Fibroblast of skin of scalp (primary cell): ENCODE measurements at places on chromosomes 4 and X.

GRCh38 chr4:100605144-100605543 lies 87.3 kb upstream of the EMCN start:
- no peak for DNase-seq

DNA sequence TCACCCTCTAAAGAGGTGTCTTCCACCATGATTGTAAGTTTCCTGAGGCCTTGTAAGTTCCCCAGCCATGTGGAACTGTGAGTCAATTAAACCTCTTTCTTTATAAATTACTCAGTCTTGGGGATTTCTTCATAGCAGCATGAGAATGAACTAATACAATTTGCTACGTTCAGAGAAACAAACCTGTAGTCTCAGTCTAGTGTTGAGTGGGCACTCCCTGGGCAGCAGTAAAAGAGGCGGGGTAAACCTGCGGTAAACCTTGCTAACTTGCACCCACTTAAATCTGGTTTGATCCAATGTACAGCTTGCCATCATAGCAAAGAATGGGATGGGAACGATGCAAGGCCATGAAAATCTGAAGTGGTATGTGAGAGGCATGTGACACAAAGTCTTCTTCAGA lies 22.4 kb downstream of the GRXCR1 start:
- DNase-seq: peak; percentile 1

DNA sequence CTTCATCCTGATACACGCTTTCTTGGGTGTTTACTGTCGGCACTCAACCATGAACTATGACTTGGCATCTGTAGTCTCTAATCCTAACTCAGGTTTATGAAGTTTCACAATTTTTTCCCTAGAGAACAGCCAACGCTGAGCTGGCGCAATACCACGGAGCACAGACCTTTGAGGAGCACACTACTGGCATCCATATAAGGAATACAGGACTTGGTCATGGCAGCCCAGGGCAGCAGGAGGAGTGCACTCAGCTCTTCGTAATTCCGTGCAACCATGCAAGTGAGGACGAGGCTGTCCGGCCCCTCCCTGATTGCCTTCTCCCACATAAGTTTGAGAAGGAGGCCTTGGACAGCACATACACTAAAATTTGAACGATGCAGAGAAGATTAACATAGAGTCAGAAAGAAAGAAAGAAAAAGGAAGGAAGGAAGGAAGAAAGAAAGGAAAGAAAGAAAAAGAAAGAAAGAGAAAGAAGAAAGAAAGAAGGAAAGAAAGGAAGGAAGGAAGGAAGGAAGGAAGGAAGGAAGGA lies 41.0 kb upstream of the PDLIM5 start:
- DNase-seq: peak; percentile 44

DNA sequence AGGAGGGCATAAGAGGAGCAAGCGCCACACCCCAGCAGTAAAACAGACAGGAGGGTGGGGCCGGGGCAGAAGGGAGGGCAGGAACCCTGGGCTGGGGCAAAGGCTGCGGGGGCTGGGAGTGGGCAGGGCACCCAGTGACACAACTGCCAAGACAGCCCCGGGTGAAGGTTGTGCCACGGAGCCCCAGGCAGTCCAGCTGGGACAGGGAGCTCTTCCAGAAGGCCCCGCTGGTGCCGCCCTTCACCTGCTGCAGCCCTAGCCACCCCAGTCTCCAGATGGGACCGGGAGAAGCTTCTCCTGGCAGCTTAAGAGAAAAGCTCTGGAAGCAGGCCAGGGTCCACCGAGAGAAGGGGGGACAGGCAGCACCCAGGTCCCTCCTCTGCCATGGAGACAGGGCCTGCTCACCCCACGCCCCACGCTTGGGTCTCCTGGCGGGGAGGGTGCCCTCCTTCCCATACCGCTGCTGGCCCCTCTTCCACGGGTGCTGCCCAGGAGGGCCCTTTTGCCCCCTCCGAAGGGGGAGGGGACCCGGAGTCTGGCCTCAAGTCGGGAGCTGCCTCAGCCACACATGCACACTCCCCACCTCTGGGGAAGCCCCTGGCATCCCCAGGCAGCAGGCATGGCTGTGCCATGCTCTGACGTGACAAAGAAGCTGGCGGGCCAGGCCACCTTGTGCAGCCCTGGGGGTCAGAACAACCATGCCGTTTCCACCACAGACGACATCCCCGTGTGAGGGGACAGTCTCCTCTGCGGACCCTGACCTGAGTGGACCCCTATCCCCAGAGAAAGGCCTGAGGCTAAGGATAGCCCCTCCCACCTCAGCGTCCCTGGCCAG lies 1.5 kb downstream of the DGKQ start:
- no peak for DNase-seq

DNA sequence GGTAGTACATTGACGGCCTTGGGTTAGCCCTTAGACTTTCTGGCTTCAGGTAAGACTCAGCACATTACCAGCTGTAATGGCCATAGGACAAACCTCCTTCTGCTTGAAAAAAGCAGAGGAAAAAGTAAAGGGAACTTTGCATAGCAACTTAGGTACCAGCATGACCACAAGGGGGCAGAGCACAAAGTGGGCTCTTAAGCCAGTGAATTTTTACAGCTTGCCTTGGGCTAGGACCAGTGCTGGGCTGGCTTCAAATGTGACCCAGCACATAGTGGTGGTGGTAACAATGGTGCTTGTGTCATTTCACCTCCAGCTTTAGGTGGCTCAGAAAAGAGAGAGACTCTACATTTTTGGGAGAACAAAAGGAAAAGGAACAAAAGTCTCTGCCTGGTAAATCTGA lies 66.1 kb downstream of the KLHL4 start:
- no peak for DNase-seq

DNA sequence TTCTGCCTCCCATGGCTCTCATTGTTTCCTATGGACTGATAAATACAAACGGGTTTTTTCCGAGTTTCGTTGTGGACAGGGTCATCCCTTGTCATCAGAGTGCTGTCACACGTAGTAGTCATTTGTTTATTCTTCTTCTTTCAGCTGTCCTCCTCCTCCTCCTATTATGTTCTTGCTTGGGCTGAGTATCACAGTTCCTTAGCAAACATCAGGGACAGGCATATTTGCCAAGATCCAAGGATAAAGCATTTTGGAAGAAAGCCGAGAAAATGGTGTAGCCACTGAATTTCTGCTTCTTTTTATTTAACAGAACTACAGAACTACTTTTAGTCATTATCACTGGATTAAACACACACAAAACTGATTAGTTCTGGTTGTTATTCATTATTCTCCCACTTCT lies 167.9 kb downstream of the MAML3 start:
- DNase-seq: no peak

DNA sequence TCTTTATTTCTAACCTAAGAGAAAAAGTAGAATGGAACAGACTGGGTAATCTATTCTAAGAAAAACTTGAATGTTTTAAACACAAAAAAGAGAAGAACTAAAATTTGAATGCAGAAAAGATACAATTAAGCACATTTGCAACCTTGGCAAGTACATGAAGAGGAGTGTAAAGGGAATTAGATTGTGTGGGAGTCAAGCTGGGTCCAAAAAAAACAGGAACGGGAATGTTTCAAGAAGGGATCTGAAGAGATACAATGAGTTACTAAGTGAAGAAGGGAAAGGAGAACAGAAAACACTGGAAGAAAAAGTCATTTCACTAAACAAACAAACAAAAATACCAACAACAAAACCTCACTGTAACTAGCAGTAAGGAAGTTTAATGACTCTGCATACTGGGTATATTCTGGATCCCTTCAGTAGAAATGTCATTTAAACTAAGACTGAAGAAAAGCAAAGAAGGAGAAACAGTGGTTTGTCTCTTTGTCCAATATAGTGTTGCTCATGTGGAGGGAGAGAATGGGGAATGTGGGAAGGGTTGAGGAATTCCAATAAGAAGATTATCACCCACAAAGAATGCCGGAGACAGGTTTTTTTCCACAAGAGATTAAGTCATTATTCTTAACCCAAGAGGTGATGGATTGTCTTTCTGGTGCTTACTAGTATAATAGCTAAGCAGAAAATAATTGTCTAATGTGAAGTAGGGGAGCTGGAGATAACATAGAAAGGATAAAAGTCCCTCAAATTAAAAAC lies 50.4 kb upstream of the PTPN13 start:
- peak; percentile 54 for DNase-seq

- no peak for DNase-seq
Observed at GRCh38 chr4:5199912-5200311, 148.6 kb downstream of the STK32B start.

DNA sequence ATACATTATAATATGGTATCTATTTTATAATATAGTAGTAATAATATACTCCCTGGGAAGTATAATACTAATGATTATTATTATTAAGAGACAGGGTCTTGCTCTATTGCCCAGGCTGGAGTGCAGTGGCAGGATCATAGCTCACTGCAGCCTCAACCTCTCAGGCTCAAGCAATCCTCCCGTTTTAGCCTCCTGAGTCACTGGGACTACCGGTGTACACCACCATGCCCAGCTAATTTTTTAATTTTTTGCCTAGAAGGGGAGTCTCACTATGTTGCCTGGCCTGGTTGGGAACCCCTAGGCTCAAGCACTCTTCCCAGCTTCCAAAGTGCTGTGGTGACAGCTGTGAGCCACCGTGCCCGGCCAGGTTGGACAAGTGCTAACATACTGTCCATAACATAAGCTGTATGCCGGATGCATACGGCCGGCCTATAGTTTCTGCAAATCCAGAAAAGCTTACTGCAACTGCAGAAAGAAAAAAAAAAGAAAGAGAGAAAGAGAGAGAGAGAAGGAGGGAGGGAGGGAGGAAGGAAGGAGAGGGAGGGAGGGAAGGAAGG lies 94.2 kb upstream of the PPP2R3B start:
- DNase-seq: no peak

DNA sequence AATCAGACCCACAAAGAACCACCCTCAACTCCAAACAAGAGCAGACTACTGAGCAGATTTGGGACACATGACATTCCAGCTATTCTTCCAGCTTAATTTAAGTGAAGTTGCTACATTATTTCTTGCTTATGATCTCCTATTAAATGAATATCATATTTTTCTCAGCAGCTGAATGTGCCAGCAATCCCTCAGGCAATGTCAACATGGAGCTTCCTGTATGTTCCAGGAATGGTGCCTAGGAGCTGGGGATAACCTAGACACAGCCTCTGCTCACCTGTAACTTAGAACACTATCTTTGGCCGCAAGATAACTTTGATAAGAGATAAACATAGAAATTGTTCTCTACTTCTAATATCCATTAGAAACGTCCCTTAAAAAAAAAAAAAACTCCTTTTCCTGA lies 274.4 kb upstream of the RASGEF1B start:
- DNase-seq: no peak

DNA sequence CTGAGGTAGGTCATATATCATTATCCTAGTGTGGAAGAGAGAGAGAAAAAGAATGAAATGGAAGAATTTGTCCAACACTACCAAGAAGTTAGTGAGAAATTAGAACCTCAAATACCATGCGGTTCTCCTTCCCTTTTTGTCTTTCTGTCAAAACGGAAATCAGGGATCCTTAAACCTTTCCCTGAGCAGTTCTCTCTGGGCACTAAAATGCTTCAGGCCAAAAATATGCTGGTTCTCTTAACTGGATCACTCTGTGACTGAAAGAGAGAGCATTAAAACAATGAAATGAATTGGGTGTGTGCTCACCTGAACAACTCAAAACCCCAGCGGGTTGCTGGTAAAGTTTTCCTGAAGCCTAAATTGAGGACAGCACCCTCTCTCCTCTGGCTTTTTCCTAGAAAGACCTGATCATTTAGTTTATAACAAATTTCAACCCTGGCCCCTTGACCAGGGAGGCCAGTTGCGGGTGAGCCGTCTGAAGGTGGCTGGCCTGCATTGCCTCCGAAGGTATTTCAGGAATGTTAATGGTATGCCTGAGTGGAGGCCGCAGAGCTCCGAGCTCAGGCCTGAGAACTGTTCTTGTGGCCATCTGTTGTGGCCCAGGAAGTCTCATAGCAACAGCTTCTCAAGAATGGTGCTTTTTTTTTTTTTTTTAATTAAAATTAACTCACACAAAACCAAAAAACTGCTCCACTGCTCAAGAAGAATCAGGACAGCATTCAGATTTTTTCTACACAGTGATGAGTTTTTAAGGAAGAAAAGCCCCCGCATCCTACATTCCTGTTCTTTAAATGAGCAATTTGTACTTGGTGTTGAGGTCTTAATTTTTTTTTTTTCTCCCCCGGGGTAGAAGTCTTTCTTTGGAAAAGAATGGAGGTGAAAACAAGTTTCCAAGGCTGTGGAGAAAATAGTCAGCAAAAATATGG lies 155.1 kb downstream of the SHROOM3 start:
- DNase-seq: peak; percentile 96

DNA sequence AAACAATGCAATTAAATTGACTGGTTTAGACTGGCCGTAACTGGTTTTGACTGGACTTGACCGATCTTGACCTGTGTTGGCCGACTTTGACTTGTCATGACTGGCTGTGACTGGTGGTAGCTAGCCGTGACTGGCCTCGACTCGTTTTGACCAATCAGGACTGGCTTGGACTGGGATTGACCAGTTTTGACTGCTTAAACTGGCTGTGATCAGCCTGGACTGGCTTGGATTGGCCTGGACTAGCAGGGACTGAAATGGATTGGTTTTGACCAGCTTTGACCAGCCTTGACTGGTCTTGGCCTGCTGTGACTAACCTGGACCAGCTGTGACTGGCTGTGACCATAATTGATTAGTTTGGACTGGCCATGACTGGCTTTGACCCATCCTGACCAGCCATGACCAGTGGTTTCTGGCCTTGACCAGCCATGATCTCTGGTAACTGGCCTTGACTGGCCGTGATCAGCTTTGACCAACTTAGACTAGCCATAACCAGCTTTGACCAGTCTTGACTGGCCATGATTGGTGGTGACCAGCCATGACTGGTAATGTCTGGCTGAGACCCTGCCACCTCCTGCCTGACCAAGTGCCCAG lies 13.1 kb downstream of the SUV39H1 start:
- no peak for DNase-seq

GRCh38 chrX:153885968-153886903 lies at the start of gene L1CAM:
Gene L1CAM, minus strand, starts transcription at chrX:153886173. Its CDS starts 10,337 bp downstream, at chrX:153875836.
- DNase-seq: no peak

- no peak for DNase-seq
Observed at GRCh38 chrX:46308110-46308509, 237.1 kb downstream of the ZNF674 start.

DNA sequence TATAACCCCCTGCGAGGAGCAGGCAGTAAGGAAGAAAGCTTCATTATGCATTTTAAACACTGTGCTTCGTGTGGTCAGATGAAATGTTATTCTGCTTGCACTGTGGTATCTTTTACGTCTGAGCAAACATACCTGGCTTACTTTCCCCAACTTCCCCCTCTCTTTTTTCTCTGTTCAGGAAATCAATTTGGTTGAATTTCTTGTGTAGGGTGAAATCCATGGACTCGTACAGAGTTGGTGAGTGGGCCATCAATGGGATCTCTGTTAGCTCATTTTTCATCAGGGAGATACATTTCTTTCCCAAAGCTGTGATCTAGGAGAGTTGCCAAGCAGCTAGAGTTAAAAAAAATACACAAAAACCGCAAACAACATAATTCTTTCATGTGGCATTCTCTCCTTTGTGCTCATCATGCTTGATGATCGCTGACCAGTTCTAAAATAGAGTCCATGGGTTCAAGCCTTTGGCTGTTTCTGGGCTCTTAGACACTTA lies 98.5 kb downstream of the FRAS1 start:
- DNase-seq: peak; percentile 68

- DNase-seq: no peak
Observed at GRCh38 chrX:65866146-65866545, 173.7 kb downstream of the VSIG4 start.

- DNase-seq: no peak
Observed at GRCh38 chrX:37993176-37993575, 13.2 kb upstream of the SYTL5 start.

- no peak for DNase-seq
Observed at GRCh38 chr4:158277558-158277957, 67.3 kb downstream of the TMEM144 start.

GRCh38 chrX:112218388-112218787 lies 135.8 kb upstream of the TRPC5 start:
- DNase-seq: no peak

GRCh38 chr4:175833574-175834311 lies 21.7 kb upstream of the GPM6A start:
- no peak for DNase-seq

GRCh38 chr4:22997358-22998224 lies 304.9 kb downstream of the GBA3 start:
- no peak for DNase-seq
